ENCODE measurements at places on chromosomes 5 and 9. TPM values are rescaled to one million over a fixed set of nuclear protein-coding genes. Genes with fewer than 3 reads are reported as not detected.

GRCh38 chr5:149375434-149375833 is 3.7 kb downstream of the IL17B start:
- no peak overlapping the region for H3K27ac ChIP-seq
- H3K4me1 ChIP-seq = peaks cover 8% of the 10 kb centered on the region
- H3K4me3 ChIP-seq = no peak overlapping the region
- no peak for DNase-seq
- H3K27me3 ChIP-seq = no peaks in the 10 kb centered on the region

HAPLN1 gene
- 0.16 TPM for total RNA-seq

- H3K4me3 ChIP-seq = no peak overlapping the region
- H3K36me3 ChIP-seq = no peaks in the 10 kb centered on the region
- no peaks in the 10 kb centered on the region for H3K27me3 ChIP-seq
- no peak for DNase-seq
- H3K27ac ChIP-seq = no peak overlapping the region
Measured at GRCh38 chr9:272251-273213, 57.9 kb downstream of the DOCK8 start.

DNA sequence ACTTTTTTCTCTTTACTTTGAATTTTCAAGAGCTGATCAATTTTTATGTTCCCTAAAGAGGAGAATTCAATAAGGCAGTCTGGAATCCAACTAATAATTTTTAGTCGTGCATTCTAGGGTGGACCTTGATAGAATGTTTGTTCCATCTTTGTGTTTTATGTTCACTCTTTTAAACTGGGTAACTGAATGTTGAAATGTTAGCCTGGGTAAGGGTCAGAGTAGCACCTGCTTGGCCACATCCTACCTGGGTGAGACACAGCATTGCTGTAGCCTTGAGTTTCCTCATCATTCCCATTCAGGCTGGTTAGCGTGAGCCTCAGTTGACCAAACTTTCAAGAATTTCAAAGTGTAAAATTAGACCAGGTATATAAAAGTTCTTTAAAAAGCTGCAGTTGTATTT is 85.0 kb downstream of the SGCD start:
- no peaks in the 10 kb centered on the region for H3K27me3 ChIP-seq
- no peak overlapping the region for H3K27ac ChIP-seq
- peaks cover 24% of the 10 kb centered on the region for H3K4me1 ChIP-seq
- H3K4me3 ChIP-seq = no peak overlapping the region
- DNase-seq = no peak

MYO10 gene
- 3.8 TPM for total RNA-seq

- H3K4me1 ChIP-seq = peaks cover 13% of the 10 kb centered on the region
- peak overlapping the region; percentile 6 for H3K4me3 ChIP-seq
- peak; percentile 70 for DNase-seq
- H3K27ac ChIP-seq = peak overlapping the region; percentile 79
- H3K27me3 ChIP-seq = no peaks in the 10 kb centered on the region
Measured at GRCh38 chr9:132372177-132373095, 17.6 kb upstream of the SETX start.

DNA sequence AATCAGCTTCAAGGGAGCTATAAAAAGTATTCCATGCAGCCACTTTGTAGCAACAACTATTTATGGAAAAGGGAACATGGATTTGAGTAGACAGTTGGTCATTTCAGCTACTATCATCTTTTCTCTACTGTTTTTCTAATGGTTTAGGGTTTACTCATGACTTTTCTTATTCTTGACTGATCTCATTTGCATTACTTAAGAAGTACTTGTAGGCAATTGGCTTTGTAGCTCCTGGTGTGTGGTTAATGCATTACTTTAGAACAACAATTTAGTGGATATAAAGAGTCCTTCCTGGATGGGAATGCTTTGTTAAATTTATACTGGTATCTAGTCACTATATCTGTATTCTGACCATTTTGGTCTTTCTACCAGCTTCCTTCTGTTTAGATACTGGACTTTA is 59.8 kb upstream of the NTRK2 start:
- no peaks in the 10 kb centered on the region for H3K4me1 ChIP-seq
- H3K27ac ChIP-seq = no peak overlapping the region
- H3K27me3 ChIP-seq = no peaks in the 10 kb centered on the region
- no peaks in the 10 kb centered on the region for H3K36me3 ChIP-seq

DNA sequence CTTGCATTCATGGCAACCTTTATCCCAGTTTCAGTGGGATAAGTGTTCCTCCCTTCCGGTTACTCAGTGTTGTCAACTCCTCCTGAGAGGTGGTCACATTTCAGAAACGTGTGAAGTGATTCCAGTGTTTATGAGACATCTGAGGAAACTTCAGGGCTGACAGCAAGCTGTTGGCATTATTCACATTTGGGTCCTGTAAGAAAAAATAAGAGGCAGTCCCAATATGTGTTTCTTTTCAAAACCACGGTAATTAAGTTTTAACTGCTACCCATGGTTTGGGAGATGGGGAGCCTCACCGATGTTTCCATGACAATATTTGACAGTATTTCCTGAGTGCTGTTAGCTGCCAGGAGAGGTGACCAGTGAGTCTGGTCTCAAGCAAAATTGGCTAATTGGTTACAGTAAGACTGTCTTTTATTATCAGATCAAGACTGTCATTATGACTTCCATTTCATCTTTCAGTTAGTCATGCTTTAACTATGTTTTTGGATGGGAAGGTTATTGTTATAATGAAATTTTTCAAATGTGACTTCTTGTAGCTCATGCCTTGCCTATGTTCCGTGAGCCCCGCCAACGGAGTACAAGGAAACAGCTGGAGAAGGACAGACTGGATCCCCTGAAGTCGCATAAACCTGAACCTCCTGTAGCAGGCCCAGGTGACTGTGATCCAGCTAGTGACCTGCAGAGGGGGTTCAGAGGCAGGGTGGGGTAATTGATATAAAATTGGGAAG is 115.3 kb downstream of the GDNF start:
- H3K27ac ChIP-seq = no peak overlapping the region
- DNase-seq = no peak
- H3K4me1 ChIP-seq = peaks cover 21% of the 10 kb centered on the region

DNA sequence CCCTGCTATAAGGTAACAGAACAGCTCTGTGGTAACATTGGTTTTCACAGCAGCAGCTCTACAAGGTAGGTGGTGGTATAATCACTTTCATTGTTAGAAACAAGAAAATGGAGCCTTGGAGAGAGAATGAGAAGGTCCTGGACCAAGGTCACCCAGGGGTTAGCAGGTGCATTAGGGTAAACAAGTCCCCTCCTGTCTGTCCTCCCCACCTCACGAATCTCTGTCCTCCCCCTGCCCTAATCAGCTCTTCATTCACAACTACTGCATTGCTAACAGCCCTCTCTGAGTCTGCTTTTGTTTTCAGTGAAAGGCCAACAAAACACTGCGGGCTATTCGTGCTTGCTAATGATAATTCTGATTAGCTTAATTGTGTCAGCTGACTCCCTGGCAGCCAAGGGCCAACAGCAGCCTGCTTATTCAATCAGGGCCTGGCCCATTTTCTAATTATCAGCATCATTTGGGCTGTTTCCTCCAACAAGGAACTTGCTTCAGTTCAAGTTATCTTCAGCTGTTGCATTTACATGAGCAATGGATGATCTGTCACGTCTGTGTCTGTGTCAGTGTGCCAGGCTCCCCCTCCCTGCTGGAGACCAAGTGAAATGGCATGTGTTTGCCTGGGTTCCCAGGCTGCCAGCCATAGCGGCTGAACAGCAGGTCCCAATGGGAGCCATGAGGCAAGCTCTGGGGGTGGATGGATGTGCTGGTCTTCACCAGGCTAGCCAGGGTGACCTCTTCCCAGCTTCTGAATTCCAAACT is 56.7 kb upstream of the EQTN start:
- no peak overlapping the region for H3K4me3 ChIP-seq
- no peaks in the 10 kb centered on the region for H3K36me3 ChIP-seq
- no peak overlapping the region for H3K27ac ChIP-seq
- no peak for DNase-seq

PIP5K1B gene
- total RNA-seq = 45.5 TPM
